ENCODE measurements at places on chromosomes 13 and 19. TPM values are rescaled to one million over a fixed set of nuclear protein-coding genes. Genes with fewer than 3 reads are reported as not detected.

Gene SSC5D
- 0.31 TPM for total RNA-seq

Gene ZNF569
- total RNA-seq, result 3.7 TPM

Gene IGFL3
- total RNA-seq, result not detected

Gene GJB6
- total RNA-seq, result not detected

Gene STARD13
- total RNA-seq, result 46.4 TPM

Gene OSCAR
- total RNA-seq, result not detected

Gene TGFBR3L
- total RNA-seq, result not detected

Gene PRKCG
- total RNA-seq, result not detected

Gene CYP4F22
- not detected for total RNA-seq

Gene ZNF285
- 7.4 TPM for total RNA-seq

Gene PSG6
- not detected for total RNA-seq

Gene C5AR2
- total RNA-seq, result not detected

Gene ZNF221
- total RNA-seq, result 3.2 TPM

Gene F10
- not detected for total RNA-seq
